Osteoblast (primary cell): ENCODE measurements at places on chromosomes 11 and 22. TPM values are rescaled to one million over a fixed set of nuclear protein-coding genes. Genes with fewer than 3 reads are reported as not detected.

DNA sequence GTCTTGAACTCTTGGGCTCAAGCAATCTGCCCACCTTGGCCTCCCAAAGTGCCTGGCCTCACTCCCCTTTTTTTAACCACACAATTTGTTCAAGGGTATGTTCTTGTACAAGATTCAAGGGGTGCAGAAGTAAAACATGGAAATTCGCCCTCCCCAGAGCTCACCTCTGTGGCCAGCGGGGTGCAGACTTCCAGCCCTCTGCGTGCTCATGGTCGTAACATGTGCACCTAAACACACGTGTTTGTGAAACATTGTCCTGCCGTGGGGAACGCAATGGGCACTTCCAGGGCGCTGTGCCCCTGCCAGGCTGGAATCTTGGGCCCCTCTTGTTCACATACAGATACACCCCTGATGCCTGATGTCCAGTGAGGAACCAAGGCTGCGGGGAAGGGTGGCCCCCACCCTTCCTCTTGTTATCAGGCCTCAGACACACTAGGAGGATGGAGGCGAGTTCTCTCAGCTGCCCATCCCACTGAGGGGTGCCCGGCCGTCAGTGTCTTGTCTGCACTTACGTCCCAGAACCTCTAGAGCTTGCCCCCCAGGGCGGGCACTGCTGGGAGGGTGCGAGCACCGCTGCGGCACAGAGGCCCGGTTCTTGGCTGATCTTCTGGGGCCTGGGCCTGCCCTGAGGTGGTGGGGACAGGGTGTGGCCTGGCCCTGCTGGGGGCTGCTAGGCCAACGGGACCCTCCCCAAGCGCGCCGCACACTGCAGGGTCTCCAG lies 4.1 kb upstream of the EPS8L2 start:
- H3K27ac ChIP-seq = no peak overlapping the region
- DNase-seq = peak; percentile 65
- H3K4me3 ChIP-seq = no peak overlapping the region
- H3K27me3 ChIP-seq = no peaks in the 10 kb centered on the region

DNA sequence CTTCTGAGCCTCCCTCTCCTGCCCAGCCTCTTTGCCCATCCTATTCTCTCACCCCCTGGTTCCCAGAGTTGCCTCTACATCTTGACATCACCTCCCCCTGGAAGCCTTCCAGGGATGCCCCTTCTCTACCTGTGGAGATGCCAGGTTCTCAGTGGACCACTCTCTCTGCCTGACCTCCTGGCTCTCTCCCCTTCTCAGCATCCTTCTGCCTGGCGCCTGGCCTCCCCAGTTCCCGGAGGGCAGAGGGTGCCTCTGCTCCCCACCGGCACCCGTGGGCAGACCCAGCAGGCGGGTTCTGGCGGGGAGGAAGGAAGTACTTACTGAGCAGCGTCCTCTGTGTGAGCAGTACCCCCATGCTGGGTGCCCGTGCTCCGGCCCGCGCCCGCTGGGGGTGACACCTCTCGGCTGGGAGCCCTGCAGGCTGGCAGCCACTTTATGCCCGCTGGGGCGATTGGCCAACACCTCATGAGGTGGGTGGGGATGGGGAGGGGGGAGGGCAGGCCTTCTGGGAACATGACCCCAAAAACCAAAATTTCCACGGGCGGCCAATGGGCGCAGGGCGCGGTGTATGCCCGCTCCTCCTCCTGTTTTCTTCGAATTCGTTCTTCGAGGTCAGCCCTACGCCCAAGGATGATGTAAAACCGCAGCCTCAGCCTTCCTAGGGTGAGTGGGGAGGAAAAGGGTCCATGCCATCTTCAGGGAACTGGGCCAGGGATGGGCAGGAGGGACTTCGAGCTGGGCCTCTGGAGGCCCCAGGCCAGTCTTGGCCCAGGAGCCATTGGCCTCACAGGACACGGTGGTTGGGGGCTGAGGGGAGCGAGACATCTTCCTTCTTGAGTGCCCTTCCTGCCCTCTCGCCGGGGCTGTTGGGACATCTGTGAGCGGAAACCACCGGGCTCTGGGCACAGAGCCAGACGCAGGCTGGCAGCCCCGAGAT lies at the start of gene OSM:
OSM (minus strand) TSS at position 407 of the 937 bp plus-strand sequence; CDS start at position 355, 52 bp downstream.
- peak; percentile 91 for DNase-seq
- H3K36me3 ChIP-seq = no peaks in the 10 kb centered on the region
- no peak within 1 kb of the TSS for H3K27ac ChIP-seq
- H3K4me1 ChIP-seq = peaks cover 16% of the 10 kb centered on the region
- no peak within 1 kb of the TSS for H3K4me3 ChIP-seq

DNA sequence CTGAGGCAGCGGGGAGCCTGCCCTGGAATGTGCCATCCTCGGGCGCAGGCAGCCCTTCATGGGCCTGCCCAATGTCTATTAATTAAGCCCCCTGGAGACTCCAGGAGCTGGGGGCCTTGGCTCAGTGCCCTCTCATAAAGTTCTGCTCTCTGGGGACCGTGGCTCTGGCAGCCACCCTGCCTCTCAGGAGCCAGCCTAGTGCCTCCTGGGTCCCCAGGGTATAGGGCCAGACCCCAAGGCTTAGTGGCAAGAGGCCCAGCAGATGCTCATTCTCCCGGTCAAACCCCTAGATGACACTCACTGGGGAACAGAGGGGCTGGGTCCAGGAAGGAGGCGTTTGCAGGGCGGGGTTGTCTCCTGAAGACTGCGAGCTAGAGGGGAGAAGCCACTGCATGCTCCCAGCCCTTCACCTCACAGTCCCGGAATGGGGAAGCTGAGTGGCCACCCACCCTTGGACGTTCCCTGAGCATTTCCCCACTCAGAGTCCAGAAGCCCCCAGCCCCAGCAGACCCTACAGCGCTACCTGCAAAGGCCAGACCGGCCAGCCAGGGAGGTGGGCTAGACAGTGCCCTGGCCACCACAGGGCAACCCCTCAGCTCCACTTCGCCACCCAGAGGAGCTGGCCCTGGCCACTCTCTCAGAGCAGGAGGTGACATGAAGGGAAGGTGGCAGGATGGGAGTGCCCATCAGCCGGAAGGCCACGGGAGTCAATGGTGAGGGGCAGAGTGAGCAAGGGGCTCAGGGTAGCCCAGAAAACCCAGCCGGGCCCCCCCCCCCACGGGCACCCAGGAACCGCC lies 83.0 kb downstream of the CDKN1C start:
- no peak overlapping the region for H3K4me3 ChIP-seq
- no peak overlapping the region for H3K27ac ChIP-seq
- H3K4me1 ChIP-seq = no peaks in the 10 kb centered on the region
- H3K27me3 ChIP-seq = peaks cover 26% of the 10 kb centered on the region
- H3K36me3 ChIP-seq = no peaks in the 10 kb centered on the region
- DNase-seq = peak; percentile 75

GRCh38 chr11:106840947-106841346 lies 177.3 kb downstream of the GUCY1A2 start:
- H3K4me3 ChIP-seq = no peak overlapping the region
- H3K27ac ChIP-seq = no peak overlapping the region
- H3K27me3 ChIP-seq = no peaks in the 10 kb centered on the region
- no peaks in the 10 kb centered on the region for H3K36me3 ChIP-seq
- no peaks in the 10 kb centered on the region for H3K4me1 ChIP-seq
- DNase-seq = no peak

C11orf16 gene
- total RNA-seq = 0.29 TPM in 1 of 2 replicates, not detected in the other

DNA sequence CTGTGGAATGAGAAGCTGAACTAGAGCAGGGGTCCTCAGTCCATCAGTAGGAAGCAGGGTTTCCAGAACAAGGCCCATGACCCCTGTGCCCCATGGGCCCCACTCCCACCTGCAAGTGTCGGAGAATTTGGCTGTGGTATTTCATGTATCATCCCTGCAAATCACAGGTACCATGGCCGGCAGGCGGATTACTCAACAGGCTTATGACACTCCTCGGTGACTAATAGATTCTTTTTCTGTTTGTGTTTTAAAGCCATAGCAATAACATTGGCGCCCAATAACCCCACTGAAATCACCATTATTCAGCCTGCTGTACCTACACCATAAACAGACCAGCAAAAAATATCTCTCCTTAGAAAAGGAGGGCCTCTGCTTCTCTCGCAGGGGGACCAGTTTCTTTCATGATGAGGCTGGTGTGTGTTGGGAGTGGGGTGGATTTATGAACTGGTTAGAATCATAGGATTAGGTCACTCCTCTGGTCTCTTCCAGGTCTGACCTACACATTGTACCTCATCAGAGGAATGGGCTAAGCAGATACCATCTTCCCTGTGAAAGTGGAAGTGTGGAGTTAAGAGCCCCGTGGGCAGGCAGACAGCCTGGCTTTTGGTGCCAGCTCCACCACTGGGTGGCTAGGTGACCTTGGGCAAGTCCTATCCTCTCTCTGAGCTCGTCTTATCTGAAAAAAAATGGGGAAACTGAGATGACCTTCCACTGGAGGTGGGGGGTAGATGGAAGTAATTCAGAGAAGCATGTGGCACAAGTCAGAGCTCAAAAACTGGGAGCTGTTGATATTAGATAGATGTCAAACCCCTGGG lies 60.2 kb upstream of the WNT11 start:
- DNase-seq = peak; percentile 95
- no peak overlapping the region for H3K4me3 ChIP-seq
- H3K27me3 ChIP-seq = peaks cover 20% of the 10 kb centered on the region
- peaks cover 26% of the 10 kb centered on the region for H3K4me1 ChIP-seq

- no peaks in the 10 kb centered on the region for H3K4me1 ChIP-seq
- no peaks in the 10 kb centered on the region for H3K36me3 ChIP-seq
- H3K27me3 ChIP-seq = no peaks in the 10 kb centered on the region
- DNase-seq = no peak
Measured at GRCh38 chr11:59967677-59968394, 4.0 kb downstream of the OOSP4A start.

ZBTB16 gene
- under 0.01 TPM in 1 of 2 replicates, not detected in the other for total RNA-seq
